ENCODE measurements at places on chromosomes 6 and 20.

- no peak for DNase-seq
Observed at GRCh38 chr6:2264932-2265331, 19.5 kb upstream of the GMDS start.

DNA sequence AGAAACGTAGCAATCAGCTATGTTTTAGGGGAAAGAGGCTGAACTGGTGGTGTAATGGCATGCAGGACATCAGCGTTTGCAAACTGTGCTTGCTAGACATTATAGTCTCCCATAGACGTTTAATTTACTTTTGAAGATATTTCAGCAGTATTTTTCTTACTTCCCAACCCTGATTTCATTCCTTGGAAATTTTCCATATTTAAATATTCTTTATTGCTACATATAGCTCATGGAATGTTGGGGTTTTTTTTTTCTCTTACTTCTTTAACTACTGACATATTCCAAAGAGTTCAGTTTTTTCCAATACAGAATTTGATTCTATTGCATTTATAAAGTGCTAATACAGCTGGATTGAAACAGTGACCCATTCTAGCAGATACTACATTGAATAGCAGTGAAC lies 694.4 kb upstream of the CITED2 start:
- no peak for DNase-seq

- DNase-seq, result no peak
Observed at GRCh38 chr6:150235218-150235617, 92.4 kb downstream of the PPP1R14C start.

- no peak for DNase-seq
Observed at GRCh38 chr6:110738899-110739365, 76.3 kb downstream of the CDK19 start.

- DNase-seq, result no peak
Observed at GRCh38 chr20:44990425-44990824, 24.1 kb downstream of the STK4 start.
